ENCODE measurements at places on chromosomes 16 and 17. TPM values are rescaled to one million over a fixed set of nuclear protein-coding genes. Genes with fewer than 3 reads are reported as not detected.

DNA sequence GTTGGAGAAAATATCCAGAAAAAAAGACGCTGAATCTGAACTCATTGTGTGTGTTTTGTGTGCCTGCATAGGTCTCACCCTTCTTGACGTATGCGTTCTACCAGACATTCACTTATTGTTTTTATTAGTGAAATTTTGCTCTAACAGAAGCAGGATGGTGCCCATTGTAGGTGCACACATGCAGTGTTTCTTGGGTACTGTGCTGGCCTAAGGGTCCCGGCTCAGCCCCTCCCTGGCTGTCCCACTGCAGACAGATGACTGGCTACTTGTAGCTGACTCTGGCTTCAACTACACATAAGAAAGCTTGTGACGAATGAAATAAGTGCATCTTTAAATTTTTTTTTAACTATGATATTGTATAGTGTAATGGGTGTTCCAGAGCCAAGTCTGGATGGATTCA, 227.0 kb downstream of the CBLN1 start:
- DNase-seq = no peak

DNA sequence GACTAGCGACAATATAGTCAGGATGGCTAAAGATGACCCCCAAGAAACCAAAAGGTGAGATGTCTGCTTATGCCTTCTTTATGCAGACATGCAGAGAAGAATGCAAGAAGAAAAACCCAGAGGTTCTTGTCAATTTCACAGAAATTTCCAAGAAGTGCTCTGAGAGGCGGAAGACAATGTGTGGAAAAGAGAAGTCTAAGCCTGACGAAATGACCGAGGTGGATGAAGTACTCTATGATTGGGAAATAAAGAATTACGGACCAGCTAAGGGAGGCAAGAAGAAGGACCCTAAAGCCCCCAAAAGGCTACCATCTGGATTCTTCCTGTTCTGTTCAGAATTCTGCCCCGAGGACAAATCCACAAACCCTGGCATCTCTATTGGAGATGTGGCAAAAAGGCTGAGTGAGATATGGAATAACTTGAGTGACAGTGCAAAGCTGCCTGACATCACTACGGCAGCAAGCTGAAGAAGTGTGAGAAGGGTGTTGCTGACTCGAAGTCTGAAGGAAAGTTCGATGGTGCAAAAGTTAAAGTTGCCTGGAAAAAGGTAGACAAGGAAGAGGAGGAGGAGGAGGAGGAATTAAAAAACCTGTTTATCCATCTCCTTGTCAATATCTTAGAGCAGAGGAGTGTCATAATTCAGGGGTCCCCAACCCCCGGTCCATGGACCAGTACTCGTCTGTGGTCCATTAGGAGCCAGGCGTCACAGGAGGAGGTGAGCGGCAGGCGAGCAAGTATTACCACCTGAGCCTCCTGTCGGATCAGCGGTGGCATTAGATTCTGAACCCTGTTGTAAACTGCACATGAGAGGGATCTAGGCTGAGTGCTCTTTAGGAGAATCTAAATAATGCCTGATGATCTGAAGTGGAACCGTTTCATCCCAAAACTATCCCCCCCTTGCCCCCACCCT, 25.1 kb upstream of the ADGRG1 start:
- no peak for DNase-seq

Gene CCL17
- not detected for polyA plus RNA-seq

DNA sequence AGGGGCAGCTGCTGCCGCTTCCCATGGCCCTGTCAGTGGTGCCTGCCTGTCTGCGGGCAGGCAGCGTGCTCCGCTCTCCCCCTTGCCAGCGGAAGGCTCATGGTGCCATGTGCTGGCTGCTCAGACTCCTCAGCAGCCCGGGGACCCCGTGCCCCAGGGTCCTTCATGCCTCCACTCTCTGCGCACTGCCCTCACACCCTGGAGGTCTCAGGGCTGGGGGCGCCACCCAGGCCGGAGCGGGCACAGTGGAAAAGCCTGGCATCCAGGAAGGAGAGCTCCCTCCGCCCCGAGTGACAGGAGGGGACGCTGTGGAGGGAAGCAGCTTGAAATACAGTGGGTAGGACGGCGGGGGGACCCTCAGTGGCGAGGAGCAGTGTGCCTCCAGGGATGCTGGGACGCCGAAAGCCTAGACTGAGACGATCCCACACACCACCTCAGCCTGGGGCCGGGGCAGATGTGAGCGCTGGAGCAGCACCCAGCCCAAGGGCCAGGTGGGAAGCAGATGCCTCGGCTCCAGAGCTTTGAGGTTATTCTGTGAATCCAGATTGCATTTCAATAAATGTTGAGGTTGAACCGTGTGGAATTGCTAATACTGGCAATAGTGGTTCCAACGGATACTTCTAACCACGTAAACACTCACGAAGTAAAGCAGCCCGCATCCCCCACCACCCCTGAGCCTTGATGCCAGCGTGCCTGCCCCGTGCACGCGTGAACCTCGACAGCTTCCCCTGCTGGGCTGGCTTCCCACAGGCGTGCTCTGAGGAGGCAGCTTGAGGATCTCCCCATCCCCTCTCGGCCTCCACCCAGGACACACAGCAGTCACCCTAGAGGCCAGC, 6.5 kb downstream of the TMEM204 start:
- DNase-seq = no peak

Measured in mammary epithelial cell (primary cell).